Stimulated activated CD8-positive, alpha-beta memory T cell treated with anti-CD3 and anti-CD28 coated beads, Interleukin-7, amount 100 ng/mL, for 4 hours (primary cell): ENCODE measurements at places on chromosomes 6 and 20.

- no peak for DNase-seq
These were observed 279.1 kb upstream of the THEMIS start for GRCh38 chr6:128179876-128180438.

DNA sequence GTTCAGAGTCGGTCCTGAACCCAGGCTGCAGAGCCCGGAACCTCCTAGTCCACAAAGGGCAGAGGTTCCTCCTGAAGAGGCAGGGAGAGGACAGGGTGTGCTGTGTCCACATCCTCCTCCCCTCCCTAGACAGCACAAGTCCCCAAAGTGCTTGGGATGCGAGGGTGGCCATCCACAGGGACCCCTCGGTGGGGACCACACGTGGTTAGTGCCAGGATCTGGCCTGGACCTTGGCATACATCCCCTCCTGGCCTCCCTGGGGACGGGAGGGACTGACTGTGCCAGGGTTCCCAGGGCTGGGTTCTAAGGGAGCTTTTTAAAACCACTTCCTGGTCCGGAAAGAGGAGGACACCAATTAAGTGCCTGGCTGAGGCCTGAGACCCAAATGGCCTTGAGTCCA, 63.2 kb downstream of the CTCFL start:
- DNase-seq = no peak

- DNase-seq = no peak
These were observed 662.4 kb downstream of the EPHA7 start for GRCh38 chr6:92756912-92757311.

DNA sequence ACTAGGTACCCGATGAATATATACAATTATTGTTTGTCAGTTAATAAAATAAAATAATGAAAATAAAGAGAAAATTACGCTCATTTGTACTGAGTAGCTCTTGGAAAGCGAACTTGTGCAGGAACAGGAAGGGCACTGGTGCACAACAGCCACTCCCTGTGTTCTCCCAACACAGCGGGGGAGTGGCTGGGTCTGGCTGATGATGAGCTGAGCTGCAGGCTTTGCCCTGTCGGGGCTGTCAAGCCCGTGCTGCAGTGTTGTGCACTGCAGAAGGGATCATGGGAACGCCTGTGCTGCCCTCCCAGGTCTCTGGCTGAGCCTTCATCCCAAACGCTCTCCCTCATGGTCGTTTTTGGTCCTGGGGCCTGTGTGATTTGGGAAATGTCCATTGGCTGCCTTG, 131.7 kb upstream of the MAP3K4 start:
- no peak for DNase-seq

DNA sequence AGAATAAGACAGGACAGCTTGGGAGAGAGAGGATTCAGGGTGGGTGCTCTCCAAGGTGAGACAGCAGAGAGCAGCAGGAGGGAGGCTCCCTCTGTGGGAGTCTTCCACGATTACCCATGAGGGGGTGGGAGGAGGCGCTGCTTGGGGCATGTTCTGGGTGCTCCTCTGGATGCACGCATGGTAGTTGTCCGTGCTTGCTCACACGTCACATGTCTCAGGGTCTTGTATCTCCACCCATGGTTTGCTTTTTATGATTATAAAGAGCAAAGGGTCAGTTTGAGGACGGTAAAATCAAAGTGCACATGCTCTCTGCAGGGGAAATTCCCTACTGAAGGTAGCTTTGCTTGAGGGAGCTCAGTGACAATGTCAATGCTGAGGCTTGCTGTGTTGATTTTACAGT, 338.4 kb downstream of the THBS2 start:
- DNase-seq = no peak

GRCh38 chr6:33935439-33936080, 131.8 kb upstream of the MLN start:
- DNase-seq = no peak

- DNase-seq = no peak
These were observed 324.3 kb downstream of the PRL start for GRCh38 chr6:21972516-21972915.

GRCh38 chr6:119324718-119325117, 24.8 kb downstream of the MAN1A1 start:
- no peak for DNase-seq

GRCh38 chr6:39769012-39769411, 23.2 kb upstream of the DAAM2 start:
- no peak for DNase-seq

DNA sequence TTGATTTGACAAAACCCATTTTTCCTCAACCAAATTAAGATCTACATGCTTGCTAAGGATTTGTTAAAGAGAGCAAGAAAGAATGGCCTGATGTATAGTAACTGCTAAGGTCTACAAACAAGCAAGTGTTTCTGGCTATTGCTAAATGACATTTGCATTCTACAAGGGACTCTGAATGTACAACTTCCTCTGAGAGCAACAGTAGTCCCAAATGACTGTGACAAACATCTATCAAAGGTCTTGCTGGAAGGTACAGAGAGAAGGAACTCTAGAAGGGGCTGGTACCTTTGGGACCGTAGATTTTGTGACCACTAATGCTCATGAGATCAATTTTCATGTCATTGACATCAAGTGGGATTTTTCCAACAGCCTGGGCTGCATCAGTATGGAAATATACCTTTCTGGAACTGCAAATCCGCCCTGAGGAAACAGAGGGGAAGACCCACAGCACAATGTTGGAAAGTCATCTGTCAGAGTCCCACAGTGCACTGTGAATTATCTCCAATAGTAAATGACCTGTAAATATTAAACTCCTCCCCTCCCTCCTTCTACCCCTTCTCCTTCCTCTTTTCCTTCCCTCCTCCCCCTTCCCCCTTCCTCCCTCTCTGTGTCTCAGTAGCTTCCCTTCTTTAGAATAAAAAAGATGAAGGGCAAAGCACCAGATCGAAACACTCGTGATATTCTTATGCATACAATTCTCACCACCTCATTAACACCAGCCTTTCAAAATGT, 15.9 kb upstream of the CPNE1 start:
- DNase-seq = no peak

- no peak for DNase-seq
These were observed 586.6 kb upstream of the BTBD3 start for GRCh38 chr20:11331096-11331495.

DNA sequence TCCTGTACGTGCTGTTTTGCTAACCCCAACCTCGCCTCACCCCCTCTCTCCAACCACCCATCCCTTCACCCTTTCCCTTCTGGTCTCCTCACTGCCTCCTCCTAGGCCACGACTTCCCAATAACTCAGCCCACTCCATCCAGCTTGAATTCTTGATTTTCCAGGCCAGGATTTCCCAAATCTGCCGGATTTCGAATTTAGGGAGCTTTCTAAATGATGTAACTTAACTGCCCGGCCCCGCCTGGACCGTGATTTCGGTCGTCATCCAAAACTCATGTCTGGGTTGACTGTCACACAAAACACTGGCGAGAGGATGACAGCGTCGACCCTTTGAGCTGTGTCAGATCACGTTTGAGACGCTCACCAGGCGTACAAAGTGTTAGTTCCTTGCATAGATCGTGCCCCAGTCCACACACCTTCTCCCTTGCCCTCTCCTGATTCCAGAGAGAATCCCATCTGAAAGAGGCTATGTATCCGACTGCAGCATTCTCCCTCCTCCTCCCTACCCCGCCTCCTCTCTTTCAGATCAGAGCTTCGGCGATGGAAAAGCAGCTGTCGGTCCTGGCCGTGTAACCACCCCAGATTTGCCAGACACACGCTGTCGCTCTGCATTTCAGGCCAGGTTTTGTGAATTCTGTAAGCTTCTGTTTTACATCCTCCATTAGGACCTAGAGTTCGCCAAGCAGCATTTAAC, 168.2 kb downstream of the GPX5 start:
- DNase-seq = no peak

DNA sequence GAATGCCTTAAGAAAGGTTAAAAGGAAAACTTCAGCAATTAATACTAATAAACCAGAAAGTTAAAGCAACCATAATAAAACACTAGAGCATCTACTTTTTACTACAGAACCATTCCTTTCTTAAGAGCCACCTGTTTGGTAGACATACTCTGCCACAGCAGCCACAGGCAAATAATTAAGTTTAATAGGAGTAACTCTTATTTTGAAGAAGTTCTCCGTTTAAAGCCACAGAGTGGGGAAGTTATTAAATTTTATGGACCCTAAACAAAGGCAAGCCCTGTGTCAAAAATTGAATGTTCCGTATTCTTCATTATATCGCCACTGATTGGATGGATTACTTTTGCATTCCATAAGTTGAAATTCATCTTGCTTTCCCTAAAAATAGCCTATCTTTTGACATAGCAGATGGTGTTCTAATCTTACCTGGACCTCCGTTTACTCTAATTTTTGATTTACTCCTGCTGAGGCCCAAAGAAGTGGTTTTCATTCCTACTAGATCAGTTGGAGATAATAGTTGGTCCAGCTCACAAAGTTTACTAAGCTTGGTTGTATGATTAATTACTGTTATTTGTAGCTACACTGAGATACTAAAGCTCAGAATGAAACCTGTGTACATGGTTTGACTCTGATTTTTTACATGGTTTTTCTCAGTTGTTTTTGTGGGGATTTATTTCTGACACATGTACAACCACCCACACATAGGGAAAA, 140.4 kb upstream of the SUPT3H start:
- DNase-seq = no peak

GRCh38 chr6:19289457-19289856, 547.7 kb upstream of the ID4 start:
- DNase-seq = no peak

DNA sequence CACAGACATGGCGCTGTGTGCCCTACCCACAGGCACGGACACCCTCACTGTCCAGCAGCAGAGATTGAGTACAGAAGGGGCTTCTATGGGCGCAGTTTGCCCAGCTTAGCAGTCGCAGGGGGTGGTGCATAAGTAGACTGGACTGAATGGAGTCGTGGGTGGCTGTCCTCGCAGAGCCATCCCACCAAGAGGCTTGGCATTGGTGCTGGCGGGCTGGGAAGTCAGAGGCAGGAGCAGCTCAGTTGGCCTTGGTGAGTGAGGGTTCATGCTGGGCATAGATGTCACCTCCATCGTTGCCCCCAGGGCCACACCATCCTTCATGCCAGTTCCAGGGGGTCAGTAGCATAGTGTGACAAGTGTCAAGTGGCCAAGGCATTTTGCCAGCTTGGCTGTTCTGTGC, 25.2 kb downstream of the SUMO4 start:
- DNase-seq = no peak

GRCh38 chr20:61262036-61262435, 10.0 kb downstream of the CDH4 start:
- DNase-seq = no peak

- DNase-seq = no peak
These were observed 19.2 kb downstream of the DCBLD1 start for GRCh38 chr6:117501722-117502121.
